CD4-positive, alpha-beta T cell (primary cell): ENCODE measurements at places on chromosomes 6 and 20. TPM values are rescaled to one million over a fixed set of nuclear protein-coding genes. Genes with fewer than 3 reads are reported as not detected.

The SYNE1 gene
- total RNA-seq, result 108 TPM

The JPH2 gene
- total RNA-seq, result not detected

The L3MBTL1 gene
- total RNA-seq, result 10.5 TPM

The COL10A1 gene
- total RNA-seq, result not detected

The C20orf144 gene
- total RNA-seq, result 0.19 TPM

The PTK7 gene
- total RNA-seq, result 1.6 TPM

The ROS1 gene
- total RNA-seq, result not detected

The BMP2 gene
- not detected for total RNA-seq

The SOBP gene
- 0.05 TPM for total RNA-seq

The KCNG1 gene
- total RNA-seq, result not detected
